ENCODE measurements at places on chromosomes 5 and 9. TPM values are rescaled to one million over a fixed set of nuclear protein-coding genes. Genes with fewer than 3 reads are reported as not detected.

STKLD1 gene
- 1.1 TPM for total RNA-seq

STXBP1 gene
- total RNA-seq = 58.5 TPM

PHPT1 gene
- 44.4 TPM for total RNA-seq

HTR4 gene
- not detected for total RNA-seq

PFDN1 gene
- total RNA-seq = 44.2 TPM

IFNB1 gene
- total RNA-seq = not detected

IL9 gene
- not detected for total RNA-seq

FCN2 gene
- total RNA-seq = not detected

AIF1L gene
- 0.25 TPM for total RNA-seq

IL13 gene
- total RNA-seq = not detected

G3BP1 gene
- total RNA-seq = 307 TPM

CDC42SE2 gene
- total RNA-seq = 23.2 TPM

PRDM9 gene
- not detected for total RNA-seq

GABRB2 gene
- under 0.01 TPM for total RNA-seq

PCDHA6 gene
- 0.77 TPM for total RNA-seq

FAXDC2 gene
- total RNA-seq = 4.5 TPM

PHF24 gene
- total RNA-seq = 0.11 TPM

LHX6 gene
- under 0.01 TPM for total RNA-seq

ANKDD1B gene
- total RNA-seq = 0.62 TPM

ENC1 gene
- 32.9 TPM for total RNA-seq

POLR3G gene
- total RNA-seq = 40.8 TPM

IL4 gene
- total RNA-seq = not detected

RPS23 gene
- total RNA-seq = 1,988 TPM

PRXL2C gene
- total RNA-seq = 12.9 TPM

DOLPP1 gene
- 9.7 TPM for total RNA-seq
